ENCODE measurements at places on chromosomes 7 and 10.

DNA sequence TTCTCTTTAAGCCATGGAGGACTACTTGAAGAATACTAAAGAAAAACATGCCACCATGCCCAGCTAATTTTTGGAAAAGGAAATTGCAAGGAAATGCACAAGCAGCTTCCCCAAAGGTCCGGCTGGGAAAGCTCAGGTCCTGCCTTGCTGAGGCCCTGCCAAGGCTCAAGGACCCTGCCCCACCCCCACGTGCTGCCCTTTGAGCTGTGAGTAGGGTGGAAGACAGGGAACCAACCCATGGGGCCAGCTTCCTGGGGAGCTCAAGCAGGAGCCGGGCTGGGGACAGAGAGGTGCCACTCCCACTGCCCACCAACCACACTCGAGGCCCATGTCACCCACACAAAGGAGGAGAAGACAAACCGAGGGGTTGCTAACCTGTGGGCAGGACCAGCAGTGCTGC, 78.2 kb downstream of the SLIT1 start:
- no peak for DNase-seq

DNA sequence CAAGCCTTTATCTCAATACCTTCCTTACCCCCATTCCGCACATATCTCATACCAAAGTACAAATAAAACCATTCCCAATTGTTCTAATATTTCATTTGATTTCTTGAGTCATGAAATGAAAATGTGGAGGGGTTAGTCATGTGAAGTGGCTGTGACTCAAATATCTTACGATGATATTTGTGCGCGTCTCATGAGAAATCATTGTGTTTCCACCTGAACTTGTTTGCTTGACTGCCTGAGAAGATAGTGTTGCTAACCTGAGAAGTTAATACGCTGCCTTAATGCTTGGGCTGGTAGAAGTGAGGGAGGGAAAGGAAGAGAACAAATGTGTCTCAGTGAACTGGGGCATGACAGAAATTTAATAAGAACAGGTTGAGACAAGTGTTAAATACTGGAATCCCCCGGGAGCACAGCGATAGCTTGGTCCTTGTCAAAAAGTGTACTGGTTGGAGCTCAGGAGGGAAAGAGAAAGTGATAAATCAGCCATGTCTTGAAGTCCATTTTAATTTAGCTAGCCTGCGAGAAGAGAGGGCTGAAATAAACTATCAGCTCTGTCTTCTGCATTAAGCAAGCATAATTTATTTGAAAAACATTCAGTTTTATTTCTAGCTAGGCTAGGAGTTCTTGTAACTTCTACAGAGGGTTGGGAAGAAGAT, 7.2 kb upstream of the EPHA1 start:
- no peak for DNase-seq

- no peak for DNase-seq
Observed at GRCh38 chr10:76665029-76665428, 972.6 kb downstream of the KCNMA1 start.

DNA sequence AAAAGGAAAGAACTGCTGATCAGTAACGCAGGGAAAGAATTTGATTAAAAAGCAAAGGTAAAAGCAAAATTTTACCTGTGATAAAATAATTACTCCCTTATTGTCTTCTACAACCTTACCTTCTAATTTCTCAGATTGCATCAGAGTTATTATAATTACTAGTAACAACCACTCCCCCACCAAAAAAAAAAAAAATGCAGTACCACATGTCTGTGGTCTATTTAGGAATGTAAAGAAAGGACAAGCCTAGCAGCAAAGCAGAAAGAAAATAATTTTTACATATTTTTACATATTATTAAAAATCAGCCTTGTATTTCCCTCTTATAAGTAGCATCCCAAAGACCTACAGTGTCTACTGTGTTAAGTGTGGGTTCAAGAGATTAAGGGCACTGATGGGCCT, 430.4 kb downstream of the TFEC start:
- DNase-seq, result no peak

- DNase-seq, result no peak
Observed at GRCh38 chr10:25815999-25816768, 117.8 kb upstream of the MYO3A start.

DNA sequence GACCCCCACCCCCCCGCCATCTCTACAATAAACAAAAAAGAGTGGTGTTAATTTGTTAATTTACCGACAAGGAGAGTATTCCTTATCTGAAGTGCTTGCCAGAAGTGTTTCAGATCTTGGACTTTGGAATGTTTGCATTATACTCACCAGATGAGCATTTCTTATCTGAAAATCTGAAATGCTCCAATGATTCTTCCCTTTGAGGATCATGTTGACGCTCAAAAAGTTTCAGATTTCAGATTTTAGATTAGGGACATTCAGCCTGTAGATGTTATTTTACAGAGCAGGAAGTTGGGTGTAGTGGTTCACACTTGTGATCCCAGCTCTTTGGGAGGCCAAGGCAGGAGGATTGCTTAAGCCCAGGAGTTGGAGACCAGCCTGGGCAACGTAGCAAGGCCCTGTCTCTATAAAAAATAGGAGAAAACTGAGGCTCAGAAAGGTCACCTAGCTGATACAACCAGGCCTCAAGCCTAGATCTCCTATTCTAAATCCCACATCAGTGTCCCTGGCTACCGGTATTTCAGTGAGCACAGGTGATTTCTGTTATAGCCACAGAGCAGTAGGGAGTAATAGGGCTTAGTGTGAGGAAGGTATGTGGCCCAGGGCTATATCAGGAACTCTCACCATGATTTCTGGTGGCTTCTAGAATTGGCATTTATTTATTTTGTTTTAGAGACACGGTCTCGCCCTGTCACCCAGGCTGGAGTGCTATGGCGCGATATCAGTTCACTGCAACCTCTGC, 35.4 kb downstream of the TMEM120A start:
- DNase-seq, result no peak

DNA sequence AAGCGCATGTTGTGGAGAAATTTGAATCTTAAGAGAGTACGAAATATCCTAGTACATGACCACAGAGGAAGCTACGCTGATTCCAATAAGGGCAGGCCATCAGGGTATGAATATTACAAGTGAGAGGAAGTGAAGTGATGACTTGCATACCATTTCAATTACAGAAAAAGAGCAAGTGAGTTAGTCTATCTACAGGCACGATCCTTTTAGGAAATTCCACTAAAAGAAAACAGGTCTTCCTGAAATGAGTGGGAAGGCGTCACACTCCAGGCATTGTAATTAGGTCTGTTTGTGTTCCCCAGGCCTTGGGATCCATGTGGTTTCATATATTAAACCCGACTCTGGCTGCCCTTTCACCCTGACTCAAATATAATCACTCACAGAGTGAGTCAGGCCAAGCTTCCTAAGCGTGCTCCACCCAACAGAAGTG, 152.5 kb downstream of the SEMA3A start:
- DNase-seq, result no peak

GRCh38 chr10:70776455-70777005, 8.6 kb downstream of the TBATA start:
- no peak for DNase-seq

GRCh38 chr7:66246554-66247171, 41.5 kb downstream of the TPST1 start:
- DNase-seq, result no peak

GRCh38 chr7:139987691-139988516, 74.8 kb downstream of the PARP12 start:
- DNase-seq, result no peak

GRCh38 chr10:48568131-48568530, 36.7 kb downstream of the ARHGAP22 start:
- no peak for DNase-seq

Data from CD4-positive, alpha-beta T cell treated with Interleukin-6 at 100 ng/mL for 8 hours (primary cell).